Spinal cord (tissue), 10 donors: ENCODE measurements at places on chromosomes 6 and 20. TPM values are rescaled to one million over a fixed set of nuclear protein-coding genes. Genes with fewer than 3 reads are reported as not detected.

- DNase-seq, result no peak
These were observed 359.2 kb downstream of the GJA1 start for GRCh38 chr6:121794630-121795029.

DNA sequence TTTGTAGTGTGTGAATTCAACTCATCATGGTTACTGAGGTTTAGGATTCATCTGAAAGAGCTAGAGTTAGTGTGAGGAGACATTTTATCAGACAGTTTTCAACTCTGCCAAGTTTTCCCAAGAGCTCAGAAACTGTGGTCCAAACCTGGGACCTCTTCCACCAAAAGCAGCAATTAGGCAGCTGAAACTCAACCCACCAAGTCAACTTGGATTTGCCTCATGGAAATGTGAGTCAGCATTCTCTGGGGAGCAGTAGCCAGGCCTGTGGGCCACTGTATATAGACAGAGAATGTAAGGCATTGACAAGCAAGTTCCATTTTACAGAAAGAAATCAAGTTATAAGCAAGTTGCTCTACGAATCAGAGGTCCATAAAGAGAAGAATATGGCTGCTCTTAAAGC is 178.8 kb upstream of the HDDC2 start:
- DNase-seq, result no peak

DNA sequence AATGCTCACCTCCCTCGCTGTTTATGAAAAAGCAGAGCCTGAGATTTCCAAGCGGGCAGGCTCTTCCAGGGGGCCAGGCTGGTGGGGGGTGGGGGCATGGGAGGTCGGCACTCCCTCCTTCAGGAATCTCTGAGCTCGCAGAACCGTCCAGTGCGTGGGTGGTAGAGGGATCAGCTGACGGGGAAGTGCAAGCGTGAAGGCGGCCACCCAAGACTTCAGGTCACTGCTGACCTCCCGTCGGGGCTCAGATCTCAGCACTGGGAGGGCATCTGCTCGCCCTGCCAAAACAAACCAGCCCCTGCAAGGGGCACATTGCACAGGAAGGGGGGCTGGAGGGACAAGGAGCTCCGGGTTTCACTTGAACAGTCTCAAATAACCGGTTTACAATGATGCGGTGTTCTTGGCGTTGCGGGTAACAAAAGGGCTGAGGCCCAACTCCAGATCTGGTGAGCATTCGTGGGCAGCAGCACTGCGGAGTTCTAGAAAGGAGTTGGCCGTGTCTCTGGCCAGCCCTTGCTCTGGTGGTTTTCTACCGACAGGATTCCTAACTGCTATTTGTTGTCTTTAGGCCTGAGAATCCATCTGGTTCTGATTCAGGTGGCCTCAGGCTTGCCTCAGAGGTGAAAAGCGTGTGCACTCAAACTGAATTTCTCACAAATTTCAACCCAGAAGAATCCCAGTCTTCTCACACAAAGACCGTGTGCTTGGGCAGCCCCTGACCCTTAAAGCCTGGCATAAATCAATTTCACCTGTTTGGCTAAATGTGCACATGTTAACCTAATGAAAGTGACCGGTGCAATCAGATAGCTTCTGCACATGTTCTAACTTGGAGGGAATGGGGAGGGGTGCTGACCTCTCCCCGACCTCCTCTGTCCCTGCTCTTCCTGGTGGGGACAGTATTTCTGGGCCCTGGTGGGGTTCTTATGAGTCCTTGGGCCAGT is 191.6 kb downstream of the MYLK4 start:
- DNase-seq, result peak; percentile 68

DNA sequence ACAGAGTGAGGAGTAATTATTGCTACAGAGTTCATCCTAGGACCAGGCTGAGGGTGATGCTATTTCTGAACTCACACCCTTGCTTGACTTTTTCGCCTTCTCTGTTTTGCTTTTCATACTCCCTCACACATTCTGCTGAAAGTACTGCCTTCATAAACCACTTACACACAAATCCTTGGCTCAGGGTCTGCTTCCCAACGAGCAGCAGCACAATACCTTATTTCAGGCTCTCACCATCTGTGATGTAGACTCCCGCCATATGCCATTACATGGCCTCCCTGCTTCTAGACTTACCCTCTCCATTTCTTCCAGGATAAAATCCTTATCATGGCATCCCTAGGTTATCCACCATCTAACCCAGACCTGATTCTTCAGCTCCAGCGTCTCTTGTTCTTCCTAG is 321.3 kb upstream of the SPTLC3 start:
- no peak for DNase-seq

- no peak for DNase-seq
These were observed 157.8 kb downstream of the SCML4 start for GRCh38 chr6:107666084-107666980.

DNA sequence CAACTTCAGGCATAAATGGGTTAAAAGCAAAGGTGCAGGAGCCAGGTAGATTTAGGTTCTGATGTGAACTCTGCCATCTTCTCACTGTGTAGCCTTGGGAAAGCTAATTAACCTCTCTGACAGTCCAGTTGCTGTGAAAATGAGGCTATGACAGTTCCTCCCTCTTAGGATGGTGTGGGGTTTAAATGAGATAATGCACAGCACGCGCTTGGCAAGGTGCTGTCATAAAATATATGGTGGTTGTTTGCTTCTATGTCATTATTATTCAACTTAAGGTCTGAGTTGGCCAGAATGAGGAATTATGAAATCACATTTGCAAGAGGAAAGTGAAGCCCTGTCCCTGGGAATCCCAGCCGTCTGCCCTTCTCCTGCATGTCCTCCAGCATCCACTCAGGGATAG is 15.5 kb upstream of the BCAS1 start:
- no peak for DNase-seq

ABCF1 gene
- total RNA-seq, result 41.0 TPM

SLC26A8 gene
- total RNA-seq, result 0.77 TPM

MAS1 gene
- 0.06 TPM for total RNA-seq

FKBP1A gene
- total RNA-seq, result 102 TPM

CLDN20 gene
- not detected for total RNA-seq
